ENCODE measurements at places on chromosomes 4 and X.

- DNase-seq: no peak
Observed at GRCh38 chr4:66357316-66357715, 687.0 kb upstream of the EPHA5 start.

DNA sequence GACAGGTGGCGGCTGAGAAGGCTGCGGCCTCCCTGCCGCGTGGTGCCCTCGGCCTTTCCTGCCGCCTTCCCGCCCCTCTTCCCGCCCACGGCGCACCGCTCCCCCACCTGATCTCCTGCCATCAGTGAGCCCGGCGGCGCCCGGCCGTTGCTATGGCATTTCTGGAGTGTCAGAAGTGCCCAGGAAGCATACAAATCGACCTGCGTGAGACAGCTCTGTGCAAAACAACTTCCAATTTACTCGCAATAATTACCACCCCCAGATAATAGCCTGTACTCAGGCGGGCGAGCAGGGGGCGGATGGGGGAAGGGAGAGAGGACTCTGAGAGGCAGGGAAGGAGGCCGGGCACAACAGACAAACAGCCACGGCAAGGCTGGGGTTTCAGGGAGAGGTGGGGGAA, 16.6 kb upstream of the ERCC6L start:
- DNase-seq: no peak

DNA sequence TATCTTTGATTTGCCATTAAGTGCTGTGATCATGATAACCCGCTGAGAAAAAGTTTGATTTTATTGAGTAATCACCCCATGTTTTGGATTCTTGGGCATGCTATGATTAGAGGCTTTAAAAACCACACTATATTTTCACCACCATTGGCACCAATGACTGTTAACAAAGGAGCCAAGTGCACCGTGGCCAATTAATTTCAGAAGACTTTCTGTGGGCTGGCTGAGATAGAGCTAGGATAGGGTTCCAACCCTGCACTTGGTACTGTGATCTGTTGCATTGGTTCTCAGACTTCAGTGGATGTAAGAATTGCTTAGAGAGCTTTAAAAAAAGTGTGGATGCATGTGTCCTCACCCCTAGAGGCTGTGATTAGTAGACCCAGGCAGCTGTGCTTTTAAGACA, 32.4 kb downstream of the OCRL start:
- DNase-seq: no peak

DNA sequence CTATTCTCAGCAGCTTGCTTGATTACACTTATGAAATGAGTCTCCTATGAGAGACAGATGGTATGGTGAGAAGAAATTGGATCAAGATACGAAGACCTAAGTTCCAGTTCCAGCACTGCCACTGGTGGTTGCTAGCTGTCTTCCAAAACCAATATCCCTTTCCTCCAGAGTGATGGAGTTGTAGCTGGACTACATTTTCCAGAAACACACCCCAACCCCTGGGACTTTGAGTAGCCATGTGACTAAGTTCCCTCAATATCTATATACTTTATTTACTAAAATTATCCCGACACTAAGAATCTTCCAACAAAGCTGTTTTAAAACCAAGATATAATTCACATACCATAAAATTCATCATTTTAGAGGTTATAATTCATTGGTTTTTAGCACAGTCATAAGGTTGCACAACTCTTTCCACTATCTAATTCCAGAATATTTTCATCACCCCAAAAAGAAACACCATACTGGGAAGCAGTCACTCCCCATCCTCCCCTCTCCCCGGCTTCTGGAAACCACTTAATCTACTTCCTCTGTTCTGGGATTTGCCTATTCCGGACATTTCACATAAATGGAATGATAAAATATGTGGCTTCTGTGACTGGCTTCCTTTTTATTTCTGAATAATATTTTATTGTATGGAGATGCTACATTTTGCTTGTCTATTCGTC, 118.0 kb downstream of the MANBA start:
- no peak for DNase-seq

DNA sequence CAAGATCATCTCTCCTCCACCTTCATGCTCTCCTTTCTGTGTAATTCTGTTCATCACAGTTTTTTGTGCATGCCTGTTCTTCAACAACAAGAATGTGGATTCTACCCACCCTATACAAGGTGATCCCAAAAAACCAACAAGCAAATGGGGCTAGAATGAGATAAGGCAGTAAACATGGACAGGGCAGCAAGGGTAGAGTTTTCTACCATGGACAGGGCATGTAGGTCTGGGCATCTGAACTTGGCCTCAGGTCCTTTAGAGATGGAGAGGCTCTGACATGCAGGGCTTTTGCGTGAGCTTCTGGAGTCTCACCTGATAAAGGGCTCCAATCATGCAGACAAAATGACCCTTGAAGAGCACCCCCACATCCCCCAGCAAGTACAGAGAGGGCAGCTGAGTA, 36.4 kb downstream of the MAP7D2 start:
- DNase-seq: no peak

- DNase-seq: no peak
Observed at GRCh38 chr4:14157262-14157661, 529.7 kb upstream of the BOD1L1 start.

DNA sequence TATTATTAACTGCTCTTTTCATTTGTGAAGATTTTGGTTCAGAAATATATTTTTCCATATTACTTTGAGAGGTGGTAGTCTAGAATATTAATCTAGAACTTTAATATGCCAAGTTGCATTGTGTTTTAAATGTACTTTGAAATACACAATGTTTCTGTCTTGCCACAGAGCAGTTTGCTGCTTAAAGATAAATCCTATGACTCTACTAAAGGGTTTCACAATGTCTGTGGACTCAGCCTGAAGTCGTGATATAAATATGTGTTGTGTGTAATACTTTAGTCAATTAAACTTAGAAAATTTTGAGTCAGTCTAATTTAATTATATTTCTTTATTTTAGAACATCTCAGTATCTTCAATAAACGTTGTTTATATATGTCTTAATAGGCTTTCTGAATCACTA, 1771.7 kb upstream of the PCDH7 start:
- no peak for DNase-seq

DNA sequence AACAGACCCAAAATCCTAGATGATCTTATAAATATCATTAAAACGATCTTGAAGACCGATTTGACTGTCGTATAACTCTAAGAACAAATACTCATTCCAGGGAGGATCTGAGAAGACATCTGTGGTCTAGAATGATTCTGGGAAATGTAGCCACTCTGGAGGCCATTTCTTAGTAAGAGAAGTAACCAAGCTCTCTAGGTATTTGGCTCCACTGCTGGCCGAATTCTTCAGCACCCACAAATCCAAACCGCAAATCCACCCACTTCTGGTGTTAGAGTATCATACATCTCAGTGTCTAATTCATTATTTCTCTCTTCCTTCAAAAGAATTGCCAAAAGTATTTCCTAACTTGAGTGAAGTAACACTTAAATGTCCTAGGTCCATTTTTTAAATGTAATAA, 23.9 kb downstream of the KLHL5 start:
- no peak for DNase-seq

GRCh38 chrX:72576141-72576894, 3.7 kb upstream of the HDAC8 start:
- no peak for DNase-seq

GRCh38 chr4:37889849-37890800, 759 bp upstream of the TBC1D1 start:
- peak; percentile 4 for DNase-seq

- DNase-seq: no peak
Observed at GRCh38 chr4:151983854-151984253, 223.0 kb upstream of the GATB start.

- no peak for DNase-seq
Observed at GRCh38 chrX:119672426-119672825, 20.5 kb downstream of the SEPTIN6 start.

- no peak for DNase-seq
Observed at GRCh38 chrX:101081231-101081630, 2.6 kb downstream of the TMEM35A start.

GRCh38 chrX:107712231-107713202, 63.1 kb downstream of the TSC22D3 start:
- no peak for DNase-seq

DNA sequence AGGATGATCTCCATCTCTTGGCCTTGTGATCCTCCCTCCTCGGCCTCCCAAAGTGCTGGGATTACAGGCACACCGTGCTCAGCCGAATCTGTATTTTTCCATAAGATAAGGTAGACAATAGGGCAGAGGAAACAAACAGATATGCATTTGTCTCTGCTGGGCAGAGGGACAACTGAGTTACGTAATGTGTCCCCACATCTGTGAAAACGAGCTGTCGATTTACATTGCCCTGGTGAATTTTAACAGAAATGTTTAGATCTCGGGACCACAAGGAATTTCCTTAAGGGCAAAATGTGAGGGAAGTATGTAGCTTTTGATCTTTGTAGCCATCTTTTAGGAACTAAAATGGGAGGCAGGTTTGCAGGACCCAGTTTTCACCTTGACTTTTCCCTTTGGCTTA, 189.7 kb downstream of the TRIML1 start:
- no peak for DNase-seq
